ENCODE measurements at places on chromosomes 13 and 19.
A peak's percentile ranks its signal among the peaks of the same experiment; 100 is the strongest.

DNA sequence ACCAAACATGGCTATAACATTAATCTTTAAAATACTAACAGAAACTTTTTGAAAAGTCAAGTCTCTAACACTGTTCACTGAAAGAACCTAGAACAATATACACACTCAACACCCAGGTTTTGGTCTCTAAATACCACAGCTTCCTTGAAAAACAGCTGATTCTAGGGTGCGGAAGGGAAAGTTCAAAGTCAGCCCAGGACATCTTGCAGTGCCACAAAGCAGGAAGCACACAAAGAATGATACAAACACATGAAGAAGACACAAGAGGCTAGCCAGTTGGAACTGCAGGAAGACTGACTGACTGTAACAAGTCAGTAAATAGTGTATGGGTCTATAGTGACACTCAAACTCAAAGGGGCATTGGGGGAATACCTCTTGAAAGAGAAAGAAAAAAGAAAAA lies 4.6 kb downstream of the DEDD2 start:
- no peak for DNase-seq

DNA sequence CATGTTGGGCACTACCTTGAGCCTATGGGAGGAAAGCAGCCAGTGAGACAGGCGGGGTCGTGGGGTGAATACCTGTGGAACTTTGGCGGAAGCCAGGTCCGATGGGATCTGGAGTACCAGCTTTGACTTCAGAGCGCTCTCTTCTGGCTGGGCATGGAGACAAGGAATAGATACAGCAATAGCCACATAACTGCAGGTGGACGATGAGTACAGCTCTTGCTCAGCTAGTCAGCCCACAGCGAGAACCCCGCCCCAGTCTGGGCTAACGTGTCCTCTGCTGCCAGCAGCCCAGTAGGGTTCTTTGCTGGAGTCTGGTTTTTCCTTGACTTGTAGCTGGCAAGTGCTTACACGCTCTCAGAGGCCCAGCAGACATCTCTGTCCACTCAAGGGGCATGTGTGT lies 83.4 kb downstream of the SIPA1L3 start:
- DNase-seq, result no peak

- DNase-seq, result no peak
Measured at GRCh38 chr19:19477705-19478383, 37.5 kb downstream of the TSSK6 start.

GRCh38 chr13:48457578-48458242 lies 44.8 kb upstream of the LPAR6 start:
- no peak for DNase-seq

- peak; percentile 10 for DNase-seq
Measured at GRCh38 chr19:35901854-35902661, at the start of gene HCST. HCST (plus strand) TSS chr19:35902529; CDS start chr19:35902594, 65 bp downstream.
